Stimulated activated CD4-positive, alpha-beta T cell treated with anti-CD3 and anti-CD28 coated beads, Interleukin-15, amount 100 ng/mL, for 1 hour (primary cell): ENCODE measurements at places on chromosomes 11 and 22.

DNA sequence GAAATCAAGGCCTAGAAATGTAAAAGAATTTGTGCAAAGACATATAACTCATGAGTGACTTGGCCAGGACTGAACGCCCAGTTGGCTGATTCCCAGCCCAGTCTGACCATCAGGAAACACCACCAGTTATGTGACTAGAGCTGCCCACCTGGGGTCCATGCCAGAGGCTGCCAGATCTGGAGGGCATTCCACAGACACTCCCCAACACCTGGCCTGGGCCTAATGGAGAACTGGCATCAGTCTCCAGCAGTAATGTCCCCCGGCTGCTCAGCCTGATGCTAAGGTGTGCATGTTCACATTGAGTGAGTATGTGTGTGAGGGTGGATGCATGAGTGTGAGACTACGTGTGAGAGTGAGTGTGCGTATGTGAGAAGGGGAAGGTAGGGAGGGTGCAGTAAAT lies 15.7 kb downstream of the PLAAT3 start:
- DNase-seq = no peak

- DNase-seq = no peak
Measured at GRCh38 chr11:75096456-75097172, at the start of gene OR2AT4. TSS of gene OR2AT4 (minus strand) at chr11:75096876.

GRCh38 chr11:70399681-70400112 lies 1.4 kb downstream of the CTTN start:
- no peak for DNase-seq

DNA sequence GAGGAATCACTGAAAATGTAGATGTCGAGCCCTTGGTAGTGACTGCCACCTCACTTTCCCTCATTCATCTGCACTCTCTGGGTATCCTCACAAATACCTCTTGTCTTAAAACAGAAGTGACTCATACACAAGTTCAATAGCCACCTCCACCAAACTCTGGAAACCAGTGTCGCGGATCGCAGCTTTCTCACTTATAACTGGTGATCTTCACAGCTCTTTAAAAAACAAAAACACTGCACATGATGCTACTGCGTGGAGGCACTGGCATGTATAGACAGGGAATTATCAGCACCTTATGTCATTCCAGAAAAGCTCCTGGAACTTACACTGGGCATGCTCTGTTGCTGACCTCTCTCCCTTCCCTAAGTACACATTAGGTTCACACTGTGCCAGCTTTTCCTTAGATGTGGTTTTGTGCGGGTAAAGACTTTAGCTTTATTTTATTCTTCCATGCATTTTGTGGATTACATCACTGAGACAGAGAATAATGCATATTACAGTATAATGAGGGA lies 425.5 kb upstream of the CADM1 start:
- DNase-seq = no peak

- DNase-seq = no peak
Measured at GRCh38 chr11:74321487-74322188, 10.2 kb upstream of the P4HA3 start.

DNA sequence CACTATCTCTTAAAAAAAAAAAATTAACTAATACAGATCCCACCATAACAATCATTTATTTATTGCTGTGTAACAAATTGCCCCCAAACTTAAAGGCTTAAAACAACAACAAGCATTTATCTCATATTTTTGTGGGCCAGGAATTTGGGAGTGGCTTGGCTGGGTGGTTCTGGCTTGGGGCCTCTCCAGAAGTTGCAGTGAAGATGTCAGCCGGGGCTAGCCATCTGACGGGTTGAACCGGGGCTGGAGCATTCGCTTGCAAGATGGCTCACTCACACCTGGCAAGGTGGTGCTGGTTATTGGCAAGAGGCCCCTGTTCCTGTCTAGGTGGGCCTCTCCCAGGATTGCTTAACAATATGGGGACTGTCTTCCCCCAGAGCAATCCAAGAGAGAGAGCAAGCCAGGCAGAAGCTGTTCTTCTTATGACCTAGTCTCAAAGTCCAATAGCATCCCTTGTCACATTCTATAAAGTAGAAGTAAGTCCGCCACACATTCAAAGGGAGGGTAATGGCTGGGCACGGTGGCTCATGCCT lies 29.5 kb downstream of the ACO2 start:
- no peak for DNase-seq

- no peak for DNase-seq
Measured at GRCh38 chr11:128022007-128022368, 565.4 kb downstream of the ETS1 start.

- no peak for DNase-seq
Measured at GRCh38 chr22:27877501-27877900, 41.6 kb downstream of the PITPNB start.

DNA sequence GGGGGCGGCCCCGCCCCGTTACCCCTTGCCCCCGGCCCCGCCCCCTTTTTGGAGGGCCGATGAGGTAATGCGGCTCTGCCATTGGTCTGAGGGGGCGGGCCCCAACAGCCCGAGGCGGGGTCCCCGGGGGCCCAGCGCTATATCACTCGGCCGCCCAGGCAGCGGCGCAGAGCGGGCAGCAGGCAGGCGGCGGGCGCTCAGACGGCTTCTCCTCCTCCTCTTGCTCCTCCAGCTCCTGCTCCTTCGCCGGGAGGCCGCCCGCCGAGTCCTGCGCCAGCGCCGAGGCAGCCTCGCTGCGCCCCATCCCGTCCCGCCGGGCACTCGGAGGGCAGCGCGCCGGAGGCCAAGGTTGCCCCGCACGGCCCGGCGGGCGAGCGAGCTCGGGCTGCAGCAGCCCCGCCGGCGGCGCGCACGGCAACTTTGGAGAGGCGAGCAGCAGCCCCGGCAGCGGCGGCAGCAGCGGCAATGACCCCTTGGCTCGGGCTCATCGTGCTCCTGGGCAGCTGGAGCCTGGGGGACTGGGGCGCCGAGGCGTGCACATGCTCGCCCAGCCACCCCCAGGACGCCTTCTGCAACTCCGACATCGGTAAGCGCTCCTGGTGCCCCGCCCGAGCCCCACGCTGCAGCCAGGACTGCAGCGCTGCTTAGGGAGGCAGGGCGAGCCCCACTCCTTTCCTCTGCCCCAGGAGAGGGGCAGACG lies at the start of gene TIMP3:
TSS of gene TIMP3 (plus strand) at position 169 of the 700 bp plus-strand sequence. CDS start at position 466, 297 bp downstream.
- DNase-seq = no peak

DNA sequence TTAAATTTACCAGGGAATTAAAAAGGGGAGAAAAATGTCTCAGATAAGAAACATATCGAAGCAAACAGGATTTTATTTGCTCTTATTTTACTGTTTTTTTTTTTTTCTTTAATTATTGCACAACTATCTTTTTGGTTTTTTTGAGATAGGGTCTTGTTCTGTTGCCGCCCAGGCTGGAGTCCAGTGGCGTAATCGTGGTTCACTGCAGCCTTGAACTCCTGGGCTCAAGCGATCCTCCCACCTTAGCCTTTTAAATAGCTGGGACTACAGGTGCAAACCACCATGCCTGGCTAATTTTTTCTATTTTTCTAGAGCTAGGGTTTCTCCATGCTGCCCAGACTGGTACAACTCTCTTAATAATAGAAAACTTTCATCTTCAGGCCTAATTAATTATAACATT lies 32.5 kb downstream of the DRG1 start:
- no peak for DNase-seq

DNA sequence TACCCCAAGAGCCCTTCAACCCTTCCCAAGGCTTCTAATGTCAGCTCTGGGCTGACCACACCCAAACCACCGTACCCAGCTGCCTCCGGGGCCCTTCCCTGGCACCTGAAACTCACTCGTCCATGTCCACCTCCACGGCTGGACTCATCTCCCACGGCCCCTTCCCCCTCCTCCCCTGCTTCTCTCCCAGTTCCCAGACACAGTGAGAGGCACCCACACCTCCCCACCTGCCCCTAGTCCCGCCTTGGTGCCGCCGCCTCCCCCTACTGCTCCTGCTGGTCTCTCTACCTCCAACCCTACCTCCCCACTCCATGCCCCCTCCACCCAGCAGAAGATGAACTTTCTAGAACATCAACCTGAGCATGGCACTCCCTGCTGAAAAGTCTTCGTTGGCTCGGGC lies 39.5 kb downstream of the ELFN2 start:
- no peak for DNase-seq

DNA sequence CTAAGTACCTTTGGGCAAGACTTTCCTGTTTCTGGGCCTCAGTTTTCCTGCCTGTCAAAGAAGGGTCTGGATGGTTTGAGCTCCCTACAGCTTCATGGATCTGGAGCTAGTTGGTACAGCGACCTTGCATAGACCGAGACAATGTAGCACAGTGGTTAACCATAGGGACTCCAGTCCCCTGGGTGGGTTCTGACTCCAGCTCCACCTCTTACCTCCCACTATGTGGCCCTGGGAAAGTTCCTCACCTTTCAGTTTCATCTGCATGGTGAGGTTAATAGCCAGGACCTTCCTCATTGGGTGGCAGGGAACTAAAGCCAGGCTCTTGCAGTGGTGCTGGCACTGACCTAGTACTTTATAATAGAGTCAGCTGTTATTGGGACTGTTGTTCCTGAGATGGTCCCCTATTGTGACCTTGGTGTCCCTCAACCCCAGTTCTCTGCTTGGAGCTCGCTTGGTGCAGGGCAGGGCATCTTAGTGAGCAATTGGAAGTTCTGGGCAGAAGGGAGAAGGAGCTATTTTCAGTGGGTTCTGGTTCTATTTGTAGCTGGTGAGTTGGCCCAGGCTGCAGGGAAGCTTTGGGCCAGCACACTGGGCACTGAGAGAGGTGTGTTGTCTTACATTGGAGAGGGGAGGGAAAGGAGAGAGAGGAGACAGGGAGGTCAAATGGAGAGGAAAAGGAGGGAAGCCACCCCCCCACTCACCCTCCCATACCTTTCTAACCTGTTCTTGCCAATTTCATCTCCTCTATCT lies 10.7 kb upstream of the MTMR3 start:
- no peak for DNase-seq

- DNase-seq = no peak
Measured at GRCh38 chr11:95898782-95899181, 25.1 kb downstream of the MTMR2 start.
